ENCODE measurements at places on chromosomes 12 and 14. TPM values are rescaled to one million over a fixed set of nuclear protein-coding genes. Genes with fewer than 3 reads are reported as not detected.

The TMPRSS12 gene
- total RNA-seq, result not detected

The NPFF gene
- not detected for total RNA-seq

The LMO3 gene
- 122 TPM for total RNA-seq

DNA sequence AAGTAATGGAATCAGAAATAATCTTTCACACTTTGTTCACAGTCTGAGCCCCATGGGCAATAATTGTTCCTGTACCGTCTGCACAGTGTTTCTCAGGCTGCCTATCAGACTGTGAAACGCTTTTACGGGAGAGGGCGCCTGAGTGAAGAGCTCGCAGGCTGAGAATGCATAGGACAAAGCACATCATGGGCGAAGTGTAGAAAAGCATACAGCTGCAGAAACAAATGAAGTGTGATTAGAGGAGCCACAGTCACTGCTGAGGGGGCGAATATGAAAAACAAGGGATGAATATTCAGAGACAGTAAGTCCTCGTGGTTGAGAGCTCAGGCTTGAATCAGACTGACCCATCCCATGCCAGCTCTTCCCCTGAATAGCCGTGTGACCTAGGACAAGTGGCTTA, 438.4 kb upstream of the DCN start:
- no peak for DNase-seq

DNA sequence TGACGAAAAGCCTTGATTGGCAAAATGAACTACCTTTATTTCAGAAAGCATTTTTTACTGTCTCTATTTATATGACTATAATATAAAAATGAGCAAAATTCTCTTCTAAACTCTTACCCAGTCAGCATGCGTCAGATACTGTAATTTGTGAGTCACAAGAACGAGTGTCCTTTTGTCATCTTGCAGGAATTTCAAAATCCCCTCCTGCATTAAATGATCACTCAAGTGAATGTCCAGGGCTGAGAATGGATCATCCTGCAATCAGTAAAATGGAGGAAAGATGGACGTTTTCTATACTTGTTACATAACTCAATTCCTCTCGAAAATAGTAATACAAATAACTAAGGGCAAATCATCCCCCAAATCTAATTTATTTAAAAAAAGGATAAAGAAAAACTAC, 77.7 kb upstream of the KCNJ8 start:
- no peak for DNase-seq

- no peak for DNase-seq
Measured at GRCh38 chr12:102916252-102917025, 605 bp downstream of the PAH start.

GRCh38 chr14:103859416-103860202, 12.2 kb upstream of the PPP1R13B start:
- DNase-seq, result no peak

The TOMM20L gene
- not detected for total RNA-seq

GRCh38 chr12:12209043-12209442, 57.8 kb downstream of the LRP6 start:
- DNase-seq, result no peak

- no peak for DNase-seq
Measured at GRCh38 chr14:53174918-53175317, 21.8 kb upstream of the DDHD1 start.

The ERBB3 gene
- 8.3 TPM for total RNA-seq

DNA sequence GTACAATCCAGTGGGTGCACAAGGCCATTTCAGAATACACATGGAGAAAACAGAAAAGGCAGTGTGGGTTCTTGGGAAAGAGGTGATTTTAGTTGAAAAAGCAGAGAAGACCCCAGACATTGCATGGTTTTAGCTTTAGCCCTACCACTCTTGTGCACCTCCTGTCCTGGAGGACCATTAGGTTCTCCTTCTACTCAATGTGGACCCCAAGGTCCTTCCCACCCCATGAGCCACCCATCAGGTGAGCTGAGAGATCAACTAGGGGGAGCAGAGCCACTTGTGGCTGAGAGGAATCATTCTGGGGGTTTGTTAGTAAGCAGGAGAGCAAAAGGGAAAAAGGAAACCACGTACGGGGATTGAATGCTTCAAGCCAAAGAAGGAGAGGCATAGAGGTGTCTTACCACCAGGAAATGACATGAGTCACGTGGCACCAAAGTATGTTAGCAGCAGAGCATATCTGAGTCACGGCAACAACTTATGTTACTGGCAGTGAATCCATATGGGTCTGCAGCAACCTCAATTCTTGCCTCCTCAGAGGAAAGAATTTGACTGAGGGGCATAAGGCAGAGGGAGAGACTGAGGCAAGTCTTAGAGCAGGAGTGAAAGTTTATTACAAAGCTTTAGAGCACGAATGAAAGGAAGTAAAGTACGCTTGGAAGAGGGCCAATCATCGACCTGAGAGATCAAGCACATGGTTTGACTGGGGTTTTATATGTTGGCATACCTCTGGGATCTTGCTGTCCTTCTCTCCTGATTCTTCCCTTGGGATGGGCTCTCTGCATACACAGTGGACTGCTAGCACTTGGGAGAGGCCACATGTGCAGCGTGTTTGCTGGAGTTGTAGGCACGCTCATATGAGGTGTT, 73.9 kb downstream of the HSD17B6 start:
- DNase-seq, result no peak

The PCED1B gene
- 1.9 TPM for total RNA-seq

- DNase-seq, result no peak
Measured at GRCh38 chr14:64812412-64812811, 67.3 kb downstream of the SPTB start.

DNA sequence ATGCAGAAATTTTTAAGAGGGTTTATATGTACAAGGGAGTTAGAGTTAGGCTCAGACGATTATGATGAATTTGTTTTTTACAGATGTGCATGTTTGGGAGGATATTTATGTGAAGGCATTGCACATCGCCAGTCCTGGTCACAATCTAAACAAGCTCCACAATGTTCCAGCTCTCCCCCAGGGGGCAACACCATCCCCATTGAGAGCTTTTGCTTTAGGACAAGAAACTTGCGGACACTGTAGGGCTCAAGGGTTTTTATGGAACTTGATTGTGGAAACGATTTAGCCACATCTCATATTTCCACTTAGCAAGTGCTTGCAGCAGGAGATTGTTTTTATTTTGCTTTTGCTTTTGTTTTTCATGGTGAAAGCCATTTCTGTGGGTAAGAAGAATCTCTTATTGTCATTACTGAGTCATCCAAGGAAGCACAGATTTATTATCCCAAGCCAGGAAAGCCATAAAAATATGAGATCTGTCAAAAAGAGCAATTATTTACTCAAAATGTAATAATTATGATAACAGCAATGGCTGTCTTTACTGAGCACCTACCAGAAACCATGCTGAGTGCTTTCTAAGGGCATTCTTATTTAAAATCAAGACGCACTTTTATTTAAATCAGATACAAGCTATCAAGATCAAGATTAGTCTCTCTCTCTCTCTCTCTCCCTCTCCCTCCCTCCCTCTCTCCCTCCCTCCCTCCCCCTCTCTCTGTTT, 276.7 kb upstream of the SRRM4 start:
- no peak for DNase-seq

DNA sequence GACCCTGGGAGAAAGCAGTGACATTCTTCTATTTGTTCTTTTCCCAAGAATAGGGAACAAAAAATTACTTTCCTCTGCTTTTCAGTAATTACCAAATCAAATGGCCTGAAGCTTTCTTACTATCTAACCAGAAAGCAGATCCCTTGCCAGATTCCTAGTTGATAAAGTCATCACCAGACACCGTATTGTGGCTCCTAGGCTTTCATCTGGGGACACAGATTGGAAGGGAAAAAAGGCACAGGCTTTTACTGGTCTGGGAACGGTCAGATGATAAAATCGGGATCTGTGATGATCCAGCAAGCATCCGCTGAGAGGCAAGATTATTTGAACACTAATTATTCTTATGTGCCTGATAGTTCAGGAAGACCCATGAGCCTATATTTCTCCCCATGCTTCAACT, 79.1 kb upstream of the BCL2L14 start:
- DNase-seq, result no peak

DNA sequence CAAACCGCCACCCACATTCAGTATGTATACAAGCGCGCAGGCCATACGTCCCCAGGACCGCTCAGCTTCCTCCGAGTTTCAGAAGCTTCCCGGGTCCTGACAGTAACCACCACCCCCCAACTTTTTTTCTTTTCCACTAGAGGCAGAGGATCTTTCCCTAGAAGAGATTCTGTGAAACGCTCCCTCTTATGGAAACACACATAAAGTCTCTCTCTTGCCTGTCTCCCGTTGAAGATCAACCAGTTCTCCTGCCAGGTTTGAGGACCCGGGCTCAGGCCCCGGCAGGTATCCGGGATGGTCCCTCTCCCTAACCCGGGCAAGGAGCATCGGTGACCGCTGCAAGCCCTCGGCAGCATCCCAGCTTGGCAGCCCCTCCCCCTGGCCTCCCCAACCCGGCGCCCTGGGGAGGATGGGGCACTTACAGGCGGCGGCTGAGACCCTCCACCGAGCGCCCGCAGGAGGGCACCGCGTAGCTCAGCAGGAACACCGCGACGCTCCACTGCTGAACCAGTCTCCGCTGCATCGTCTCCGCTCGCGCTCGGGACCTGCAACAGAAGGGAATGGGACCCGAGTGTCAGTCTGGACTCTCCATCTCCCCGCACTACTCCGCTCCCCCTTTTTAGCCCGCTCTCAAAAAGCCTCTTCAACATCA, 3.4 kb downstream of the PTHLH start:
- no peak for DNase-seq

DNA sequence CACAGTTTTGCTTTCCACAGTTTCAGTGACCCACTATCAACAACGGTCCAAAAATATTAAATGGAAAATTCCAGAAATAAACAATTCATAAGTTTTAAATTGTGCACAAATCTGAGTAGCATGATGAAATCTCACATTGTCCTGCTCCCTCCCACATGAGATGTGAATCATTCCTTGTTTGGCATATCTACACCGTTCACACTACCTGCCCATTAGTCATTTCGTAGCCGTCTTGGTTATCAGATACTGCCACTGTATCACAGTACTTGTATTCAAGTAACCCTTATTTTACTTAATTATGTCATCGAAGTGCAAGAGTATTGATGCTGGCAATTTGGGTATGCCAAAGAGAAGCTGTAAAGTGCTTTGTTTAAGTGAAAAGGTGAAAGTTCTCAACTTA, 145.3 kb downstream of the SLC5A8 start:
- DNase-seq, result no peak

- DNase-seq, result no peak
Measured at GRCh38 chr14:102901633-102902032, 20.8 kb upstream of the AMN start.

DNA sequence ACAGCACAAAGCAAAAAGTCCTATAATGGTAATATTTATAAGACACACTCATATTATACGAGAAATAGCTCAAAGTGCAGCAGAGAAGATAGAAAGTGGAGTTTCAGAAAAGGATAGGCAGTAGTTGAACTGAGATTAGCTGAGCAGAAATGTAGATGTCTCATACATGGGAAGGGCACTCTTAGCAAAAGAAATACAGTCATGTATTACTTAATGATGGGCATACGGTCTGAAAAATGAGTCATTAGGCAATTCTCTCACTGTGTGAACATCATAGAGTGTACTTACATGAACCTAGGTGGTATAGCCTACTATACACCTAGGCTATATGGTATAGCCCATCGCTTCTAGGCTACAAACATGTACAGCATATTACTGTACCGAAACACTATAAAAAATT, 671.3 kb downstream of the RPS29 start:
- DNase-seq, result no peak

DNA sequence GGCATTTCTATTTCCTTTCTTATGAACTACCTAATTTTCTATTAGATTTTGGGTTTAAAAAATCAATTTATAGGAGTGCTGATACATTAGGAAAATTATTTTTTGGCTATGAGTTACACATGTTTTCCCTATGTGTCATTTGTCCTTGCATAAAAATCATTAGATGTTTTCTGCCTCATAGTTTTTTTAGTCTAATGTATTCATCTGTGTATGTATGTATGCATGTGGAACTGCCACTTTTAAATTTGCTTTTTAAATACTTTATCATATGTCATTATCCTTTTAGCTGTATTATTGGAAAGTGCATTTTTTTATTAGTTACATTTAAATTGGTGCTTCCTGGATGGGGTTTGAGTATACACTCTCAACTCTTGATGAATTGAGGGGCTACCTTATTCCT, 78.7 kb upstream of the CEP83 start:
- DNase-seq, result no peak

Measured in omental fat pad (tissue), 4 donors.